GM23338 (cell line): ENCODE measurements at places on chromosomes 7 and 10.

DNA sequence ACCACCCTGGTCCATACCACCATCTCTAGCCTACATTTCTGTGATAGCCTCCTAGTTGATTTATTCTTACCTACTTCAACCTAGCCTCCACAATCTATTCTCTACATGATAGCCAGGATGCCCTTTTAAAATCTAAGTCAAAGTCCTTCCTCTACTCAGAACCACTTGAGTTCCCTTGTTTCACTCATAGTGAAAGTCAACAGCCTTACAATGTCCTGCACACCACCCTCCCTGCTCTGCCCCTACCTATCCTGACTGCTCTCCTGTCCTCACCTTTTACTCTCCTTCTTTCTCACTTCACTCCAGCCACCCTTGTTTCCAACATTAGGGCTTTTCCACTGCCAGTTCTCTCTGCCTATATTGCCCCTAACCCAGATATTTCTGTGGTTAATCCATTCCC, 146.7 kb downstream of the GRM3 start:
- no peak for DNase-seq

- no peak for DNase-seq
Measured at GRCh38 chr10:22294694-22295093, 21.5 kb upstream of the COMMD3 start.

- DNase-seq, result no peak
Measured at GRCh38 chr10:7152341-7152740, 258.5 kb downstream of the SFMBT2 start.

GRCh38 chr10:98254234-98254974, 13.6 kb downstream of the LOXL4 start:
- DNase-seq, result no peak

DNA sequence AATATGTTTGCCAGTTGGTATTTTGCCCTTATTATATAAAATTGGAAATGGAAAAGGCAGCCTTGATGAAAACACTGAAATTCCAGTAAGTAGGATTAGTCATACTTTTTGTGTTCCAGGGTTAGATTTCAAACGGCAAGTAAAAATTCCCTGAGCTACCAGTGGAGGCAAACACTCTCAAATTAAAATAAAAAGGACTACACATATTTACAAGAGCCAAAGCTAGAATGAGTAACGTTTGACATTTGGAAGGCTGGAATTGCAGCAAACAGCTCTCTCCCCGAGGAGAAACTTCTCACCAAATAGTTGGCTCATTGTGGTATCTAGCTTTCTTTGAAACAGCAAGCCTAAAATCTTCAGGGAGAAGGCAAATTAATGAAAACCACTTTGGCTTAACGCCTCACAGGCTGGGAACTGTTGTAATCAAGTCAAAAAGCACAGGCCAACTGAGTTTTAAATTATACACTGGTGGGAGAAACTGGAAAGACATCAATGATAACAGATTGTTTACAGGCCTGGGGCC, 288.4 kb downstream of the SNX13 start:
- DNase-seq, result no peak

DNA sequence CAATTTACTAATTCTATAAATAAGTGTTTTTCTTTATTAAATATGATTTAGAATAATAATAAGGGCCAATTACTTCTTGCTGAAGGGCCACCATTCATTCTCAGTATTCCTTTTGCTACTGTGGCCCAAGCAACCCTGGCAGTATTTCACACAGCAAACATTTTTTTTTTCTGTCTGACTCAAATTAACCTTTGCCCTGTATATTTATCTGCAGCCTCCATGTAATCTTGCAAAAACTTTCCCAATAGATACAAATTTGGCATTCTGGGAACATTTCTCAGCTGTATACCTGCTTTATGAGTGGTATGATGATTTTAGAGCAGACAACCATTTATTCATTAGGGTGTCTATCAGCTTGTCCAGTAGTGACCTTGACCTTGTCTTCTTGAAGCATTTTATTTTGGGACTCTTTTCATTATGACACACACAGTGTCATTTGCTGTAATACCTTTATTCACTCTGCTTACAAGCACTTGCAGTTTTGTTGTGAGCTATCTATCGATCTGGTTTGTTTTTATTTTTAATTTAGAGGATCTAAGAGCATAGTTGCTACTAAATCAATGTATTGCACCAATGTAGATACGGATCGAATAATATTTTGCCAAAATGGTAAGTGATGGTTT, 159.7 kb upstream of the PLXDC2 start:
- no peak for DNase-seq

GRCh38 chr7:81604075-81604807, 165.6 kb downstream of the HGF start:
- DNase-seq, result no peak

- no peak for DNase-seq
Measured at GRCh38 chr7:45244981-45245380, 87.4 kb downstream of the RAMP3 start.

DNA sequence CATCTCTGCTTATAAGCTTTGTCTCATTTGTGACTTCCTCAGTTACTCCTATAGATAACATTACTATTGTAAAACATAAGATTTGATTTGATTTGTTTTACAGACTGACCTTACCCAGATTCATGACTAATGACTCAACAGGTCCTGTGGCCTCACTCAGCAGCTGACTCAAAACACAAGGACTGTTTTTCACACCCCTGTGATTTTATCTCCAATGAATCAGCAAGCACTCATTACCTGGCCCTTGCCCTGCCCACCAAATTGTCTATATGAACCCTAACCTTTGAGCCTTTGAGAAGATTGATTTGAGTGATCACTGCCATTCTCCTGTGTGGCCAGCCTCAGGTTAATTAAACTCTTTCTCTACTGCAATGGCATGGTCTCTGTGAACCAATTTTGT, 1064.6 kb upstream of the LRRTM3 start:
- no peak for DNase-seq

DNA sequence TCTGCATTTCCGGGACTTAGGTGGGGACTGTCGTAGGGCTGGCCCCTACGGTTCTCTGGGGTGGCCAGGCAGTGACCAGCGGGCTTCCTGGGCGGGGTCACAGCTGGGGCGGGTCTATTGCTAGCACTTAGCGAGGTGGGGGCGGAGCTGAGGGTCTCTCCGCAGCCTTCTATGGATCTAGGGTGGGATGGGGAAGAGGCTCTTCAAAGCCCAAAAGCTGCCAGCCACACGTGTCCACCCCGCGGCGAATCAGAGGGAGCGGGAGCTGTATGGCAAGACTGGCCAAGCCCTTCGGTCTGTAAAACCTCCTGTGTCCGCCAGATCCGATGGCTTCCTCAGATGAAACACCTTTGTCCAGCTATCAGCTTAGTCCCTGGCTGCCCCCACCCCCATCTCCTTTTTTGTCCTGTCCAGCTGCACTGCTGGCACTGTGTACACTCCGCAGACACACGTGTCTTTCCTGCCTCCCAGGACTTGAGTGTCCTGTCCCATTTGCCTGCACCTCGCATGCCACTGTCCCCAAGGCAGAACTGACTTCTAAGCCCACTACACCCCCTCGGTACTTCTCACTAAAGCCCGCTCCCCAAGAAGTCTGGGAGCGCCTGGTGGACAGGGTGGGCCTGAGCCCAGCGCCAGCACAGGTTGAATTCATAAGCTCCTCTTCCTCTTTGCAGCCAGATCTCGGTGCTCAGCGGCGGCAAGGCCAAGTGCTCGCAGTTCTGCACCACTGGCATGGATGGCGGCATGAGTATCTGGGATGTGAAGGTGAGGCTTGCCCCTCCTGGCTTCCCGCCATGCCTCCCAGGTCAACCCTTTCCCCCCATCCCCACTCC, 14.8 kb downstream of the PDAP1 start:
- peak; percentile 94 for DNase-seq

DNA sequence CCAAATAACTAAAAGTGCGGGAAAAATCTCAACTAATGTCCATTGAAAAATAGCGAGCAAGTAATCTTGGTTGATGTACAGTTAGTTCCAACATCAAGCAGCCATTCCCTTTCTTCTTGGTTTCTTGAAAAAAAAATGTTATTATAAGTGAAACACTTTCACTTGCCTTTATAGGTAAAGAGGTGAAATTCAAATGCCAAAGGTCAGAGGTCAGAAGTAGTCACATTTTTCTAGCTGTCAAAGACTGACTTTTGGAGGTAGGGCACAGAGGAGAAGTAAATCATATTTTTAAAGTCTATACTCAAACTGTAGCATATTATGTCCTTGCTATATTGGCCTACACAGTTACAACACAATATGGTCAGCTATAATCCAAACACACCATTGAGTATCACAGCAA, 62.3 kb downstream of the CHCHD3 start:
- no peak for DNase-seq

GRCh38 chr10:11447586-11447985, 163.9 kb downstream of the USP6NL start:
- no peak for DNase-seq

GRCh38 chr10:132700156-132701098, 85.5 kb downstream of the NKX6-2 start:
- no peak for DNase-seq

- no peak for DNase-seq
Measured at GRCh38 chr10:87524296-87524695, 19.6 kb downstream of the MINPP1 start.

DNA sequence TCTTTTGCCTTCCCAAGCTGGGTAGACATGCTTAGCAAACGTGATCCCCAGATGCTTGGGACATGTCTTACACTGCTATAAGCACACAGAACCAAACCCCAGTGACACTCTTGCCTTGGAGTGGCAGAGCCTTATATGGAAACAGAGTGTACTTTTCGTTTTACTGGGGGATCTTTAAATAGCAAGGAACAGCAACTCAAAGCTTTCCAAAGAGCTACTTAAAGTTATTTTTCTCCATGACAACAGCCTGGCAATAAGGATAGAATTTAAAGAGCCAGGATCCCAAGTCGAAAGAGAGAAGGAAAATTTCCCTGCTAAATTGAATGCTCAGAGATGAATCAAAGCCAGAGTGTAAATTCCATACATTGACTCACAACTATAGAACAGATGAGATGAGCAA, 67.8 kb downstream of the ZNF365 start:
- DNase-seq, result no peak

DNA sequence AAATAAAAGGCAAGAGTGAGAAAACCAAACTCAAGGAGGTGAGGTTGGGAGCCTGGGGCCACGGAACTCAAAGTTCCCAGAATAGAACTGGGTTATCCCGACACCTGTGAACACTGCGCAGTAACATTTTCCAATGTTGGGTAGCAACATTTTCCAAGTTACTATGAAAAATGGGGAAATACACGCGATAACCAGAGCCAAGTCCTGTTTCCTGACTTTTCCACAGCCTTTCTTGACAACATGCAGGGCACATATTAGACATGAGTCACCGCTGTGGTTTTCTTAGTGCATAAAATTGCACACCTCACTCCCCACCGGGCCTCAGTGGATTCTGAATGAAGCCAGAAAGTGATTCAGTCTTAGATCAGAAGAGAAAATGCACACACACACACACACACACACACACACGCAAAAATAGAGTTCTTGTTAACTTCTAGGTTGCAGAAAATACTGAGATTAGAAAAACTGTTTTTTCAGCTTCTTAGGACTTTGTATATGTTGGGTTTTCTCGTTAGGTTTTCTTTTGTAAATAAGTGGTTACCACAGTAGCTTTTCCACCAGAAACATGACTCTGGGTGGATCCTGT, 70.0 kb downstream of the CAMK1D start:
- DNase-seq, result no peak

DNA sequence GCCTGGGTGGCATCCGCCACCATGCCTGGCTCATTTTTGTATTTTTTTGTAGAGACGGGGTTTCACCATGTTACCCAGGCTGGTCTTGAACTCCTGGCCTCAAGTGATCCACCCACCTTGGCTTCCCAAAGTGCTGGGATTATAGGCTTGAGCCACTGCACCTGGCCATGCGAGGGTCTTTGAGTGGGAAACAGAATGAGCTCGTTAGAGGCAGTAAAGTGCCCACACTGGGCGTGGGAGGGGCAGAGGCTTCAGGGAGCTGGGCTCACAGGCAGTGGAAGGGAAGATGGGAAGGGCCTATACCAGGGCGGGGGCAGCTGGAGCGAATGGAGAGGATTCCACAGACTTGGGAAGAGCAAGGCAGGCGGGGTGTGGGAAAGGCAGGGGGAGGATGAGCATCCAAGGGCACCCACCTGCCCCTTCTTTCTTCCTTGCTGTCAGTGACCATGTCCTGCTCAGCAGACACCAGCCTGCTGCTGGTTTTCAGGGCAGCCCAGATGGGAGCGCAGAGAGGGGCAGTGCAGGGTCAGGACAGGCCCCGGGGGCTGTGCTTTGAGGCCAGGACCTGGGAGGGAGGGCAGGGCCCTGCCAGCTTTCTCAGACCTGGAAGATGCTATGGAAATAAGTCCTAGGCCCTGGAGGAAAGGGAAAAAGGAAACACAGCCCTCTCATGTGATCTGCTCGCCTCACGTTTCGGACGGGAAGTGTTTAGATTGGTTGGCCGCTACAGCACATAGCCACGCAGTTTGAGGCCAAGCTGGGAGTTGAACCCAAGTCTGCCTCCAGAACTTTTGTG, 4.2 kb downstream of the FZD9 start:
- DNase-seq, result peak; percentile 20

DNA sequence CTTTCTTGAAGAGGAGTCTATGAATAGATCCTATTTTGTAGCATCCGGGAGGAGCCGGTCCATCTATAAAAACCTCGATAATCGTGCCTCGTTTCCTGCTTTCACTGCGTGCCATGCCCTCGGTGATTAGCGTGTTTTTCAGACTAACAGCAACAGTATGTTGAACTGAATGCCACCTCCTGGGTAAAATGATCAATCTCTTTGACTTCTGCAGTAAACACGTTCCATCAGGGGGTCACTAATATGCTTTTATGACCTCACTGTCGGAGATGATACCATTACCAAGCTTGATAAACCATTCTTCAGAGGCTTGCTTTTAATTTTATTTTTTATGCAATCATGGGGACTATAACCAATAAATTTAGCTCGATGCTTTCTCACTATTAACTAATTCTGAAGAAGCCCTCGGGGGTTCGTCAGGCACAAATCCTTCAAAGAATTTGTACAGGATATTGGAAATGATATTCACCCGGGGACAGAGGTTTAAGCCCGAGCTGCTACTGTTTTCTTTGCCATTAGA, 228.3 kb downstream of the ADARB2 start:
- DNase-seq, result no peak

DNA sequence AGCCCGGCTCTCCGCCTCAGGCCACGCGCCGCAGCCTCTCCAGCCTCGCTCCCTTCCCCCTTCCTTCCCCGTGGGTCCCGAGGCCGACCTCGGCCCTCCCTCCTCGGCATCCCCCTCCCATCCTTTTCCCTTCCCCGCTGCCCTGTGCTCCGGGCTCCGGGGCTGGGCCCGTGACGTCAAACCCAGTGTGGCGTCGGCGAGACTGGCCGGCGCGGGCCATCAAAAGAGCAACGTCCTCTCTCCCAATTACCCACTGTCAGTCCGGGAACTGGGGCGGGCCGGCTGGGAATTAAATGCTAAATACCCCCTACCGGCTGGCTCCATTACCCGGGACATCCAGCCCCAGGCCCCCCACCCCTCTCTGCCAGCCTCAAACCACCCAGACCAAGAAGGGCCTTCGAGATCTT, 2.6 kb upstream of the GATA3 start:
- peak; percentile 78 for DNase-seq

DNA sequence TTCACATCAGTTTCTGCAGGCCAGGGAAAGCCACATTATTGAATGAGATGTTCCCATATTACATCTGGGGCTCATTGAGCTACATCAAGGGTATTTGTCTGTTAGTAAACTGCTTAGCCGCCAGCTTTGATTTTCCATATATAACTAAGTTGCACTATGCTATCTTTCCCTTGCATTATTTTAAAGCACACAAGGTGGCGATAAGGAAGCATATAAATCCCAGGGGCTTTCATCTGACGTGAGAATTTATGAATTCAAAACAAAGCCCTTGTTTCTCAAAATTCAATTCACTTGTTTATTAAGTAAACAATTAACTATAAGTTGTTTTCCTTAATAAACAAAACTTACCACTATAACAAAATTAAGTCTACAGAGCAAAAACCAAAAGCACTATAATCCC, 334.1 kb upstream of the TPK1 start:
- peak; percentile 36 for DNase-seq

GRCh38 chr10:113091920-113092319, 141.9 kb downstream of the TCF7L2 start:
- DNase-seq, result no peak
